Lung (tissue), 17 donors: ENCODE measurements at places on chromosomes 16 and 17. TPM values are rescaled to one million over a fixed set of nuclear protein-coding genes. Genes with fewer than 3 reads are reported as not detected.

DNA sequence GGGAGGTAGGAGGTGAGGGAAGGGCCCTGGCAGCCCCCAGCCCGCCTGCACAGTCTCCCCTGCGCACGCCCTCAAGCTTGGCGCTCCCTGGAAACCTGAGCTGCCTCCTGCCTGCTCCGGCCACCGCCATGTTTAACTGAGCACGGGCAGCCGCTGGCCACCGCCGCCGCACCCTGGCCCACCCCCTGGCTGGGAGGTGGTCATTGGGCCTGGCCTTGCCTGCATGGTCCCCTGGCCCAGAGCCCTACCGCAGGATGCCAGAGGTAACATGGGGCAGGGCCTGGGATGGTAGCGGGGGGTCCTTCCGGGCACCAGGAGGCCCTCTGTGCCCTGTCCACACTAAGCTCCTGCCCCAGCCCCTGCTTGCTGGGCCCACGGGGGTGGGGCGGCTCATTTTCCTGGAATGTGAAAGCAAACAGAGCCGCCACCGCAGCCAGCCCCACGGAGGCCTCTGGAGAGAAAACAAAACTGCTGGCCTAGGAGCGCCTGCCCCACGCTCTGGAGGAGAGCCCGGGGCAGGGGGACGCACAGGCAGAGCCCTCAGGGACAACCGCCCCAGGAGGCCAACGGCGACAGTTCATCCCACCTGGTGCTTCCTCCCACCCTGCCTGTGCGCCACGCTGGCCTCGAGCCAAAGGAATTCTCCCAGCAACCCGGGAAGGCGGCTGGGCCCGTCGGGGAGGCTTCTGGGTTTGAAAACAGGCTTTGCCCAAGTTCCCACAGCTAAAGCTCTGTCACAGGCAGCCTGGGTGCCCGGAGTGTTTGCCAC lies 8.9 kb downstream of the NHERF2 start:
- H3K4me3 ChIP-seq, result peak overlapping the region; percentile 55
- H3K27ac ChIP-seq, result peak overlapping the region; percentile 71
- no peaks in the 10 kb centered on the region for H3K36me3 ChIP-seq
- no peaks in the 10 kb centered on the region for H3K27me3 ChIP-seq
- peaks cover 33% of the 10 kb centered on the region for H3K4me1 ChIP-seq

GRCh38 chr17:45715787-45716186 lies 68.3 kb upstream of the CRHR1 start:
- H3K27ac ChIP-seq, result no peak overlapping the region
- H3K27me3 ChIP-seq, result peaks cover 5% of the 10 kb centered on the region
- H3K4me1 ChIP-seq, result no peaks in the 10 kb centered on the region
- H3K4me3 ChIP-seq, result no peak overlapping the region
- no peak for DNase-seq
- no peaks in the 10 kb centered on the region for H3K36me3 ChIP-seq

GRCh38 chr16:20910781-20911321 lies 10.3 kb downstream of the LYRM1 start:
- peak overlapping the region; percentile 83 for H3K27ac ChIP-seq
- H3K4me1 ChIP-seq, result peaks cover 5% of the 10 kb centered on the region
- peak; percentile 20 for DNase-seq

- no peaks in the 10 kb centered on the region for H3K27me3 ChIP-seq
- no peaks in the 10 kb centered on the region for H3K4me1 ChIP-seq
- no peak overlapping the region for H3K4me3 ChIP-seq
- H3K27ac ChIP-seq, result no peak overlapping the region
- peak; percentile 37 for DNase-seq
Observed at GRCh38 chr16:79673635-79674034, 73.1 kb upstream of the MAF start.

- peaks cover 17% of the 10 kb centered on the region for H3K36me3 ChIP-seq
Observed at GRCh38 chr17:42846594-42847280, 2.4 kb downstream of the AOC2 start.

DNA sequence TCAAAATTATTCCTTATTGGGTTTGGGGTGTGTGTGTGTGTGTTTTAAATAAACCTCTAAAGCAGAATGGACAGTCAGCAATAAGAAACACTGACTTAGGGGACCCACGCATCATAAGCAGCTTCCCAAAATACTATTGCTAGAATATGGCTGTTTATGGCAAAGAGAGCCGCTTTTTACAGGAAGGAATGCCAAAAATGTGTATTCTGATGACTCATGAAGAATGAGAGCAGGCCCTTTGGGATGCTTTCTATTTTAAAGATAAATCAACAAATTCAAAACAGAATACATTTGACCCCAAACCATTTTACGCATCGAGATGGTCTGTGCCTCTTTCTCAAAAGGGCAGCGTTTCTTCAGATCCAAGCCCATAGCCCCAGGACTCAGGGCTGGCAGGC lies 37.5 kb downstream of the ARHGAP17 start:
- peak overlapping the region; percentile 41 for H3K27ac ChIP-seq
- DNase-seq, result no peak
- H3K4me3 ChIP-seq, result no peak overlapping the region
- peaks cover 8% of the 10 kb centered on the region for H3K4me1 ChIP-seq
- no peaks in the 10 kb centered on the region for H3K27me3 ChIP-seq

DNA sequence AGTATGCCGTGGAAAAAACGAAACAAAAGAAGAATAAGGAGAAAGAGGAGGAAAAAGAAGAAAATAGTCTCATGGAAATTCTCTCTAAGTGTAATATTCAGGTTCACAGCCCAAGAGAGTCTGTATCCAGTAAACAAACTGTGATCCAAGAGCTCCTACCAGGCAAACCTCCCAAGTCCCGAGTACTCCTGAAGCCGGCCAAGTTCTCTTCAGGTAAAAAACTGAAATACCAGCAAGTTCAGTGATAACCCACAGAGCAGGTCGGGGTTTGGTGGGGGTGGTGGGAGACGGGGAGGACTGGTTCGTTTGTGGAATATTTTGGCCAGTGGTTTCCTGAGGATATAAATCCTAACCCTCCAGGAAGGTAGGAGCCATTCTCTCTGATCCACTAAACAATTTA lies 8.5 kb upstream of the TVP23B start:
- H3K27me3 ChIP-seq, result no peaks in the 10 kb centered on the region
- no peaks in the 10 kb centered on the region for H3K36me3 ChIP-seq
- H3K4me3 ChIP-seq, result no peak overlapping the region
- no peak overlapping the region for H3K27ac ChIP-seq

GRCh38 chr17:12765548-12765947 lies 23.8 kb upstream of the ARHGAP44 start:
- H3K4me3 ChIP-seq, result no peak overlapping the region
- no peaks in the 10 kb centered on the region for H3K36me3 ChIP-seq
- DNase-seq, result no peak
- no peaks in the 10 kb centered on the region for H3K27me3 ChIP-seq

- H3K36me3 ChIP-seq, result peaks cover 11% of the 10 kb centered on the region
- H3K4me1 ChIP-seq, result no peaks in the 10 kb centered on the region
- H3K27me3 ChIP-seq, result no peaks in the 10 kb centered on the region
- H3K27ac ChIP-seq, result no peak overlapping the region
- DNase-seq, result no peak
- H3K4me3 ChIP-seq, result no peak overlapping the region
Observed at GRCh38 chr17:32385971-32386370, 36.0 kb downstream of the ZNF207 start.

DNA sequence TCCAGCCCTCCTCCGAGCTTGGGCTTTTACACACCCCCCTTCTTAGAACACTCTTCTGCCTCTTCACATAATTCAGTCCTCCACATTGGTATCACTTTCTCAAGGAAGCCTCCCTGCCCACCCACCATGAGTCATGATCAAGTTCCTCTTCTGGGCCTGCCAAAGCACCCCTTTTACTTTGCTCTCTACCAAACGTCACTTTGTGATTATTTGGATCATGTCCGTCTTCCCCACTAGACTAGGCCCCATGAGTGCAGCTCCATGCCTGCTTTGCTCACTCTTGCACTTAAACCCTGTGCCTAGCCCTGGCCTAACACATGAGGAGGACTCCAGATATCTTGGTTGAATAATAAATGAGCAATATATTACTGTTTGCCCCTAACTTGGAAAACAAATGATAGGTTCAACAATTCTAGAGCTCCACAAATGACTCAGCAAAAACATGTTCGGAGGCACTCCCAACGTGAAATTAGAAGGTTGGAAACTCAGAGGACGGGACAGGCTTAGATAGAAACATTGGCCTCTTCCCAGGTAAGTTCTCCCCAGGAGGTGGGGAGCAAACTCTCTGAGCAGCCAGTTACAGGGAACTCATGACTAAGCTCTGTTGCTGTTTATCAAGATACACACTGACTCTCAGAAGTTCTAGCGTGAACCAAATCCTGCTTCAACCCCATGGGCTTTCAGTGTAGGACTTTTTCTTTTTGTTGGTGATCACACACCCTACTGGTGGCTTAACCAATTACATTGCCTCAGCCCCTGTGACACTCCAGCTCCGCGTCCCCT lies 28.3 kb downstream of the G6PC1 start:
- H3K27ac ChIP-seq, result peak overlapping the region; percentile 17
- no peak overlapping the region for H3K4me3 ChIP-seq
- H3K4me1 ChIP-seq, result no peaks in the 10 kb centered on the region
- no peaks in the 10 kb centered on the region for H3K36me3 ChIP-seq

- no peak for DNase-seq
- H3K27me3 ChIP-seq, result no peaks in the 10 kb centered on the region
- no peak overlapping the region for H3K27ac ChIP-seq
- H3K4me1 ChIP-seq, result no peaks in the 10 kb centered on the region
- H3K36me3 ChIP-seq, result peaks cover 28% of the 10 kb centered on the region
Observed at GRCh38 chr17:4098521-4099209, 44.2 kb downstream of the ZZEF1 start.

DNA sequence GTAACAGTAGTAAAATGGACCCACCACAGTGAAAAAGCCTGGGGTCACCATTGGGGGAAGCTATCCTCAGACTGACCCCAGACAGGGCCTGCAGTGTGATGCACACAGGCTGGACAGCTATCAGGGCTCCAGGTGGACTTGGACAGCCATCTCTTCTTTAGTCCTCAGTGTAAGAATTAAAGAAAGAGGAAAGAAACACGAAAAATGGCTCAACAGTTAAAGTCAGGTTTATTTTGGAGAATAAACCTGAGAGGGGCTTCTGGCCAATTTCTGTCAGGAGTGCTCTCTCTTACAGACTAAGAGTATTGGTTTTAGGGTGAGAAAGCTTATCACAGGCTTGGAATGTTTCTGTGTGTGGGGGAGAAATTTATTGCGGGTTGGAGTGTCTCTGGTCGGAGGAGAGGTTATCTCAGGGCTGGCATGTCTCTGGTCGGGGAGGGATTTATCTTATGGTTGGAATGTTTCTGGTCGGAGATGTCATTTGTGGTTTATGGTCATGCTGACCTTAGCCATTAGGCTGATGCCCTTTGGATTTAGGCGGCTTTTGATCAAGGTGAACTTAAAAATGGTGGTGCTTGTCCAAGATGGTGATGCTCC lies 10.8 kb upstream of the B4GALNT2 start:
- H3K36me3 ChIP-seq, result no peaks in the 10 kb centered on the region
- no peaks in the 10 kb centered on the region for H3K4me1 ChIP-seq
- no peaks in the 10 kb centered on the region for H3K27me3 ChIP-seq
- no peak overlapping the region for H3K27ac ChIP-seq
- H3K4me3 ChIP-seq, result no peak overlapping the region

DNA sequence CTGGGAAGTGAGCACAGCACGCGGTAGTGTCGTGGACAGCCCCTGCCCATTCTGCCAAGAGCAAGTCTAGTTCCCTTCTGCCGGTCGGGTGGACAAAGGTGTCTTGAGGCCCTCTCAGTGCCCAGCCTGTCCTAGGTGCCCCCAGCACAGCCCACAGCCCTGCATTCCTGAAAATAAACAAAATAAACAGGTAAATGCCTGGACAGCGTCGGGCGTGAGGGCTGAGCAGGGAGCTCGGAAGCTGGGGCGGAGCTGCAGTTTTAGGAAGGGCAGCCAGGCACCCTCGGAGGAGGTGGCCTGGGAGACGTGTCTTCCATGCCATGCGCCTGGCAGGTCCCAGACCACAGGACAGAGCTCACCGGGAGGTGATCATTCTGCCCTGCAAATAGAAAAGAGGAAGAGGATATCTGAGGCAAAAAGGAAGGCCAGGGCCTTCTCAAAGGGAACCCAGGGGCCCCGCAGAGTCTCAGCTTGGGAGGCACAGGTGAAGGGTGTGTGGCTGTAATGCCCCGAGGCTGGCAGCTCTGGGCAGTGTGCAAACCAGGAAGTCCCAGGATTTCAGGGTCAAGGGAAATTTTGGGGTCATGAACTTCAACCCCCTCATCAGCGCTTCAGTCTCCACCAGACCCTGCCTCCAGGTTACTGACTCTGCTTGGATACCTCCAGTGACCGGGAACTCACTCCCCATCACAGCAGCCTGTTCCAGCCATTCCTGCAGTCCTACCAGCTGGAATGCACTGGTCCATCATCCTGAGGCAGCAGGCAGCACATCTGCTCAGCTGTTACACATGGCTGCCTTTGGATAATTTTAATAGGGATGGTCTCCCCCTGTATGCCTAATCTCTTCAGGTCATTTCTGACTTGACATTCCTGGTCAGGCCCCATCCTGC lies 1.7 kb downstream of the ZNF469 start:
- no peak overlapping the region for H3K27ac ChIP-seq
- peaks cover 6% of the 10 kb centered on the region for H3K4me1 ChIP-seq
- no peaks in the 10 kb centered on the region for H3K36me3 ChIP-seq
- no peak for DNase-seq

- no peaks in the 10 kb centered on the region for H3K4me1 ChIP-seq
- H3K27me3 ChIP-seq, result no peaks in the 10 kb centered on the region
- H3K27ac ChIP-seq, result no peak overlapping the region
- H3K4me3 ChIP-seq, result no peak overlapping the region
Observed at GRCh38 chr17:34081269-34081668, 173.8 kb upstream of the CCL2 start.

DNA sequence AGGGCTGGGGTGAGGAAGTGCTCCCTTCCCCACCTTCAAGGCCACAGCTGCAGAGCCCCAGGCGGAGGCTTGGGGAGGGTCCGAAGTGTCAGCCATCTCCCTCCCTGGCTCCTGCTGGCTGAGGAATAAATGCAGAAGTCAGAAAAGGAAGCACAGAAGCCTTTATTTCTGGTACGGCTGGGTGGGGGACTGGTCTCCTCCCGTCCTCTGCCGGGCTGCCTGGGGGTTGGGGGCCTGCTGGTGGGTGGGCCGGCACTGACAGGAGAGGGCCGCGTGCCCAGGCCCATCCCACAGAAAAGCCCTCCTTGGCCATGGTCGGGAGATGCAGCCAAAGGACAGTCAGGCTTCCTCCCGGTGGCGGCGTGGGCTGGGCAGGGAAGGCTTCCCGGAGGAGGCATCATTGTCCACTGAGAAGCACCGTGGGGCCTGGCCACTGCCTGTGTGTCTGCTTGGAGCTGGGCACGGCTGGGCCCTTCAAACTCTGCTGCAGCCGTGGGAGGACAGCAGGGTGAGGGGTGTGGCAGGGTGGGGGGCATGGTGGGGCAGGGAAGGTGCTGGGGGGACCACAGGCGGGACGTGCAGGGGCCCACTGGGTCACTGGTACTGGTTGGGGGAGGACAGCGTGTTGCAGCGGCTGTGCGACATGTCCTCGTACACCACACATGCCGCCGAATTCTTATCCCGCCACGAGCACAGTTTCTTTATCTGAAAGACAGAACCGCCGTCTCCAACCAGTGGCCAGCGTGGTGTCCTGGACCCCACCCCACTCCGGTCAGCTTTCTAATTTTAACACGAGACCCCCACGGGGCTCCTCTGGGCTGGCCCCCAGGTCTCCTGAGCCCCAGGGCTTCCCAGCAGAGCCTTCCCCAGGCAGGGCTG lies 2.4 kb downstream of the CD7 start:
- H3K4me3 ChIP-seq, result no peak overlapping the region
- peaks cover 2% of the 10 kb centered on the region for H3K27me3 ChIP-seq
- DNase-seq, result no peak
- peaks cover 6% of the 10 kb centered on the region for H3K4me1 ChIP-seq
- H3K27ac ChIP-seq, result no peak overlapping the region

Gene ADAM11
- 0.09 TPM for total RNA-seq

Gene NFAT5
- 111 TPM for total RNA-seq

Gene TBC1D26
- 0.34 TPM for total RNA-seq

Gene TAT
- total RNA-seq, result 0.74 TPM

Gene IL21R
- total RNA-seq, result 6.3 TPM

Gene KCNH4
- total RNA-seq, result 0.31 TPM

Gene SLC16A13
- total RNA-seq, result 23.6 TPM

Gene KRTAP17-1
- not detected for total RNA-seq

Gene CES1
- total RNA-seq, result 77.7 TPM

Gene STAC2
- total RNA-seq, result not detected

Gene AANAT
- total RNA-seq, result 0.31 TPM
